Suppressor macrophage treated with lipopolysaccharide for 4 hours (primary cell): ENCODE measurements at places on chromosomes 6 and 20.

GRCh38 chr6:28497306-28497705, 18.3 kb downstream of the GPX6 start:
- DNase-seq = no peak

DNA sequence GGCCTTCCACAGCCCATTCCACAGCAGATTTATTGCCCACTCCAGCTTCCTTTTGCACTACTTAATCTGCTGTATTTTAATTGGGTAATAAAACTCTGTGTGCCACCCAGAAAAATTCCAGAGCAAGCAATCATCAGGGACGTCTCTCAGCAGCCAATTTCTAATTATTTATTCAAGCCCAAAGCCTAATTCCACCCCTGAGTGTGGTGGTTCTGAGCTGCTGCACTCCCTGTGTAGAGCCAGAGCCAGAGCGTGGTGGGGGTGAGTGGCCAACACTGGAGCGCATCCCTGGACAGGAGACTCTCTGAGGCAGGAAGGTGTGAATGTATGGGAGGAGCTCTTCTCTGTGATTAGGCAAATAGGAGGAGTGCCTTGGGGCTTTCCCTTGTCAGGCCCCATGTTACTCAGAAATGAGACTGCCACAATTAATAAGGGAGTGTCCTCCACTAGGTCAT, 66.1 kb downstream of the CD24 start:
- DNase-seq = no peak

- DNase-seq = no peak
Measured at GRCh38 chr20:17613328-17614175, 43.7 kb downstream of the DSTN start.

GRCh38 chr20:5141615-5142014, 14.8 kb downstream of the CDS2 start:
- no peak for DNase-seq

- no peak for DNase-seq
Measured at GRCh38 chr20:43636429-43636828, 30.5 kb upstream of the MYBL2 start.
